ENCODE measurements at places on chromosomes 5 and 9.

DNA sequence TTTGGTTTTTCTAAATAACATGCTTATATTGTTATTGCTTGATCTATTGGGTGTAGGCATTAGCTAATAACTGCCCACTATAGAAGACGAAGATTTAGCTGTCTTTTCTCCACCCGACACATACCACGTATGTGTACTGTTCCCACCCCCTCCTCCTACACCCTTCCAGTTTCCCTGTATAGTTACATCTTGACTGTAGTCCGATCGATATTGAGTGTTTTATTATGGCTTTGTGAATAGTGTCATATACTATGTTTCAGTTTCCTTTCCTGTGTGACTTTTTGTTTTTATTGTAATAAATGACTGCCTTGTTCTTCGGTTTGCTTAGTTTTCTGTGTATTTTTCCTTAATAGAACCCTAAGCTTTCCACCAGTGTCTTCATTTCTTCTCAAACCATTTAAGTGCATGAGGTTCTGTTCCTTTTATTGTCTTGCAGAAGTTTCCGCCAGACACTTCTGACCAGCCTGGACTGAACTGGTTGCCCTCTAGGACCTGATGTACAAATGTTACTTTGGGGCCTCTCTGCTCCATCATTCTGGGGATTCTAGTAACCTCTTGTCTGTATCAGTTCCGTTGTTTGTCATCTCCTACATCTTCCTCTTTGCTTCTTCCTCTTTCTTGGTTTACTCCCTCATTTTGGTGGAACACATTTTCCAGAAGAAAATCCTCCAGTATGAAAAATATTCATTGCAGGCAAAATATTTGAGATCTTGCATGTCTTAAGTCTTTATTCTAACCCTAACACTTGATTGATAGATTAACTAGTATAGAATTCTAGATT lies 61.8 kb downstream of the PRKACG start:
- DNase-seq = no peak

GRCh38 chr9:105457560-105458294 lies 9.9 kb downstream of the FSD1L start:
- no peak for DNase-seq

DNA sequence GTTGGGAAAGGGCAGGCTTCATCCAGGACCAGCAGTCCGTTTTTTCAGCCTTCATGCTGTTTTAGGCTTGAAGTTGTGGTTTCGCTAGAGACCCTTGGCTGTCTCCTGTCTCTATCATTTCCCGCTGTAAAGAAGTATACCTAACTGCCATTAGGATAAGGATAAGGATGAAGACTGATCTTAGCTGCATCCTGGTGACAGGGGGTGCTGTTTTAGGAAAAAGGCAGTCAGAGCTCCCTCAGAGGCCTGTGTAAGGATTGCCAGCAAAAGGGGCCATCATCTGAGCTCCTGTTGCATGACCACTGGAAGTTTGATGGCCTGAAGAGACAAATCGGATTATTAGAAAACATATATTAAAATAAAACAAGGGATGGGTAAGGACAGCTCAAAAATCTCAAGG lies 64.8 kb upstream of the FGF10 start:
- no peak for DNase-seq

DNA sequence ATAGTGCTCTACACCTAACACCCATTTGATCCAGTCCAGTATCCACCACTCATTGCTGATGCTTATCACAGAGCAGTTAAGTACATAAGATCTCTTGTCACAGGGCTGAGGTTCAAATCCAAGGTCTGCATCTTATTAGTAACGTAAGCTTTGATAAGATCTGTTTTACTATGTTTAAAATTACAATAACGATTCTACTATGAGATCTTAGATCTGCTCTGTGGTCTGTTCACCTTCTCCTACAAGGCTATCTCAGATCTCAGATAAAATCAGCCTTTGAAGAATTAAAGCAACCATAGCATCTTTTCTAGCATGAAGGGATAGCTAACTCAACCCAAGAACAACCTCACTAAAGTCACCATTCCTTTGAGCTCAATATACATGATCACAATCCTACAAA lies 431.0 kb upstream of the RORB start:
- DNase-seq = no peak

- no peak for DNase-seq
These were observed 50.1 kb downstream of the GALNT10 start for GRCh38 chr5:154240595-154240994.

- DNase-seq = no peak
These were observed 32.0 kb downstream of the SMIM15 start for GRCh38 chr5:61130289-61130688.

- no peak for DNase-seq
These were observed 28.7 kb downstream of the BICD2 start for GRCh38 chr9:92735636-92736562.

DNA sequence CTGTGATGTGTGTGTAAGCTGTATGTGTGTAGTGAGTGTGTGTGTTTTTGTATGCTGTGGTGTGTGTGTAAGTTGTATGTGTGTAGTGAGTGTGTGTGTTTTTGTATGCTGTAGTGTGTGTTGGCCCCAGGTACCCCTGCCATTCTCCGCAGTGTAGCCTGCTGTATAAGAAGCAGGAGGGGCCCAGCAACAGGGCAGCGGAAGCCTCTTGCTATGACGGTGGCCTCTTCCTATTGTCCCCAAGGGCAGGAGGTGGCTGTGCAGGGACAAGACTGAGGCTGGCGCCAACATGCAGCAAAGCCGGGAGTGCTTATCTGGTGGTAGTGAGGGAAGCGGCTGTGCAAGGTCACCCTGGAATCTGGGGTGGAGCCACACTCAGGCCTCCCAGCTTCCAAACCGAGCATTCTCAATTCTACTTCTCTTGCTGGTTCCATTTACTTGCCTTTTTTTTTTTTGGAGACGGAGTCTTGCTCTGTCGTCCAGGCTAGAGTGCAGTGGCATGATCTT lies 5.1 kb downstream of the SPAAR start:
- no peak for DNase-seq

DNA sequence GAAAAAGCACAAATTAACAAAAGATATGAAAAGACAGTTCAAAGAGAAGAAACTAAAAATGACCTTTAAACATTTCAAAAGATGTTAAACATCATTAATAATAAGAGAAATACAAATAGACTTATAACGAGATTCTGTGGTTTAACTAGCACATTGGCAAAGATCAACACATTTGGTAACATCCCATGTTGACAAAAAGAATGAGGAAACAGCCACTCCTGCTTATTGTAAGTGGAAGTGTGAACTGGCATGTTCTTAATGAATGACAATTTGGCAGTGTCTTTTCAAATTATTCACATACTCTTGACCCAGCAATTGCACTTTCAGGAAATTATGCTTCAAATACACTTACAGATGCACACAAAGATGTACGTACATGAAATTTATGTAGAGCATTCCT lies 176.3 kb downstream of the TLE1 start:
- no peak for DNase-seq

DNA sequence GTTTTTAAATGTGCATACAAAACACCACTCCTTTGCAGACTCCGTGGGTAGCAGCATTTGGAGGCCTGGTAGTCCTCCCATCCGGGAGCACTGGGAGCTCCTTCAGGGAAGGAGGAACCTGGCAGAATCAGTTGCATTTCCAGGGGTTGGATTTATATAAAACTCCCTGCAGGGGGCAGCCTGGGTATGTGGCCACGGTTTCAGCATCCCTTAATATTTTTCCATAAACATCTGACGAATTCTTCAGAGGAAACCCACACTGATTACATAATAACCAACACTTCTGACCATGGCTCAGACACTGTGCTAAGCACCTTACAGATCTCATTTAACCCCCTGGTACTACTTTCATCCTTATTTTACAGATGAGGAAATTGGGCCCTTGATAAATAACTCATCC lies 6.1 kb upstream of the AFAP1L1 start:
- no peak for DNase-seq

DNA sequence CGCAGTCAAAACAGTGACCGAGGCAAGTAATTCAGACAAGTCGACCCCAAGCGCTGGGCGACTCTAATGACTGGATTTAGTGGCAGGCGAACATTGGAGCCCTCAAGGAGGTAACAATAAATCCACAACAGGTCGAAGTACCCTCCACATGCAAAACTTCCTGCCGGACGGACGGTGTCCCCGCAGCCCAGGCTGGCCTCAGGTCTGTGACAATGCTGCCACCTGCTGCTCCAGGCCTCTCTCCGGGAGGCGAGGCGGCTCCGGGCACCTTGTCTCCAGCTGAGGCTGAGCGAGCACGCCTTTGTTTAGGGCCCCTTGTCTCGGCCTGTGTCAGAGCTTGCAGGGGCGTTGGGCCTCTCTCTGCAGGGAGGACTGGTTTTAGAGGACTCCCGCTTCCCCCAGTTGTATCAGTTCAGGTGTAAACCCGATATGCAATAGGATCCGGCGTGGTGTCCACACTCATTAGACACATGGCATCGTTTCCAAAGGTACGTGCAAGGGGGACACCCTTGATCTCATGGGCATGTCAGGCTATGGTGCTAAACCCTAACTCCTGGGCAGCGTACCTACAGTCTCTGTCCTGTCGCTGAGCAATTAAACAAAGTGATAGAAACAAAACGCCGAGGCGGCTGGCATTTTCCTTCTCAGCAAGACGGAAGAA lies 628.0 kb upstream of the ADAMTS16 start:
- DNase-seq = peak; percentile 52

DNA sequence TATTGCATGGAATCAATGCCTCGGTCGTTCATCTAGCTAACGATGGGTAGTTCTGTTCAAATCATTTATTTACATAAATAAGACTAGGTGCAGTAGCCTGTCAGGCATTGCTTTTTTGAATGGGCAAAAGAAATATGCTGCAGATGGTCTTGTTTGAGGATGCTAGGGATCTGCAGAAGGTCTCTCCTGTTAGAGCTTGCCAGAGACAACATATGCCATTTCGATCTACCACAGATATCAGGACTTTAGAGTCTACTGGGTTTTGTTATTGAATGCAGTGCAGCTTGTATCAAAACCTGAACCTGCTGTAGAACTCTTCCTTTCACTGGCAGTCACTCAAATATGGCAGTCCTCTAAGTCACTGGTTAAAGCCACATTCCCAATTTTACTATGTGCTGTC lies 381.1 kb upstream of the CDH10 start:
- no peak for DNase-seq
